Ascending aorta (tissue), 2 donors: ENCODE measurements at places on chromosomes 13 and 19. TPM values are rescaled to one million over a fixed set of nuclear protein-coding genes. Genes with fewer than 3 reads are reported as not detected.

MYO16 gene
- total RNA-seq = not detected

- DNase-seq = no peak
- H3K4me1 ChIP-seq = no peaks in the 10 kb centered on the region
- no peak overlapping the region for H3K27ac ChIP-seq
- no peaks in the 10 kb centered on the region for H3K36me3 ChIP-seq
Observed at GRCh38 chr13:41162151-41162550, 29.5 kb upstream of the KBTBD6 start.

GRCh38 chr19:40446263-40446784 lies 2.2 kb upstream of the SERTAD3 start:
- H3K4me3 ChIP-seq = no peak overlapping the region
- no peaks in the 10 kb centered on the region for H3K27me3 ChIP-seq
- H3K27ac ChIP-seq = no peak overlapping the region
- H3K36me3 ChIP-seq = peaks cover 24% of the 10 kb centered on the region
- no peak for DNase-seq

DNA sequence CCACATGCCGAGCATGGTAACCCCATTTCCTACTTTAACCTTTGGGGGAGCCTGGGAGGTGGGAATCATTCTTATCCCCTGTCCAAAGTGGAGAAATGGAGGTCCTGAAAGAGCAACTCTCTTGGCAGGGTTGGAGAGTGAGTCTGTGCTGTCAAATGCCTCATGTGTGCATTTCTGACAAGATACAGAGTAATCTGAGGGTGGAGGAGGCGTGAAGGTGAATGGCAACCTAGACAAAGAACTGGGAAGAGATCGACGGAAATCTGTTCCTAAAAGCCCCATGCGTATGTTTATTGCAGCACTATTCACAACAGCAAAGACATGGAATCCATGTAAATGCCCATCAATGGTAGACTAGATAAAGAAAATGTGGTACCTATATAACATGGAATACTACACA lies 63.8 kb upstream of the USP29 start:
- no peaks in the 10 kb centered on the region for H3K4me1 ChIP-seq
- H3K36me3 ChIP-seq = no peaks in the 10 kb centered on the region
- no peaks in the 10 kb centered on the region for H3K27me3 ChIP-seq
- H3K27ac ChIP-seq = no peak overlapping the region

DNA sequence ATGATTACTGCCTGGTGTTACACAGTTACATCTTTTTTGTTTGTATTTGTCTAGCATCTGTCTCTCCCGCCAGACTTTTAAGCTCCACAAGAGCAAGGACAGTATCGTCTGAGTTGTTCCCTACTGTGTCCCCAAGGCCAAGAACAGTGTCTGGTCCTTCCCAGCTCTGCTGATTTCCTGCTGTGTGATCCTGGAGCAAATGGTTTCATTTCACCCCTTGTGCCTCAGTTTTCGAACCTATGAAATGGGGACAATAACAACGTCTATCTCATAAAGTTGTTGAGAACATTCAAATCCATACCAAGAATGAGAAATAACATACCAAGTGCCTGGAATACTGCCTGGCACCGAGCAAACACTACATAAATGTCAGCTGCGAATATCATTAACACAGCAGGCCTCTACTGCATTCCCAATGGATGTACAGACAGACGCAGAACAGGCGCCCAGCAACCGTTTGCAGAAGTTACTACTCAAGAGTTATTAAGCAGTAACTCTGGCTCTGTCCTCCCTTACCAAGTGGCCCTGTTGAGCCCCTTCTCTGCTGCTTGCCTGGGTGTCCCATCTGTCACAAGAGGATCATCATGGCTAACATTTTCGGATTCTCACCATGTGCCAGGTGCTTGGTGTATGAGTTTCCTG lies 11.4 kb downstream of the XRCC1 start:
- H3K27me3 ChIP-seq = no peaks in the 10 kb centered on the region
- H3K36me3 ChIP-seq = peaks cover 12% of the 10 kb centered on the region
- DNase-seq = no peak

- no peak overlapping the region for H3K4me3 ChIP-seq
- no peaks in the 10 kb centered on the region for H3K27me3 ChIP-seq
- peaks cover 16% of the 10 kb centered on the region for H3K4me1 ChIP-seq
- no peak for DNase-seq
Observed at GRCh38 chr13:74206061-74206561, 71.9 kb upstream of the KLF12 start.

CFAP97D2 gene
- total RNA-seq = not detected

- no peak overlapping the region for H3K27ac ChIP-seq
- no peaks in the 10 kb centered on the region for H3K36me3 ChIP-seq
- peaks cover 6% of the 10 kb centered on the region for H3K4me1 ChIP-seq
- no peak for DNase-seq
Observed at GRCh38 chr13:98976338-98976737, 1.5 kb downstream of the DOCK9 start.

DNA sequence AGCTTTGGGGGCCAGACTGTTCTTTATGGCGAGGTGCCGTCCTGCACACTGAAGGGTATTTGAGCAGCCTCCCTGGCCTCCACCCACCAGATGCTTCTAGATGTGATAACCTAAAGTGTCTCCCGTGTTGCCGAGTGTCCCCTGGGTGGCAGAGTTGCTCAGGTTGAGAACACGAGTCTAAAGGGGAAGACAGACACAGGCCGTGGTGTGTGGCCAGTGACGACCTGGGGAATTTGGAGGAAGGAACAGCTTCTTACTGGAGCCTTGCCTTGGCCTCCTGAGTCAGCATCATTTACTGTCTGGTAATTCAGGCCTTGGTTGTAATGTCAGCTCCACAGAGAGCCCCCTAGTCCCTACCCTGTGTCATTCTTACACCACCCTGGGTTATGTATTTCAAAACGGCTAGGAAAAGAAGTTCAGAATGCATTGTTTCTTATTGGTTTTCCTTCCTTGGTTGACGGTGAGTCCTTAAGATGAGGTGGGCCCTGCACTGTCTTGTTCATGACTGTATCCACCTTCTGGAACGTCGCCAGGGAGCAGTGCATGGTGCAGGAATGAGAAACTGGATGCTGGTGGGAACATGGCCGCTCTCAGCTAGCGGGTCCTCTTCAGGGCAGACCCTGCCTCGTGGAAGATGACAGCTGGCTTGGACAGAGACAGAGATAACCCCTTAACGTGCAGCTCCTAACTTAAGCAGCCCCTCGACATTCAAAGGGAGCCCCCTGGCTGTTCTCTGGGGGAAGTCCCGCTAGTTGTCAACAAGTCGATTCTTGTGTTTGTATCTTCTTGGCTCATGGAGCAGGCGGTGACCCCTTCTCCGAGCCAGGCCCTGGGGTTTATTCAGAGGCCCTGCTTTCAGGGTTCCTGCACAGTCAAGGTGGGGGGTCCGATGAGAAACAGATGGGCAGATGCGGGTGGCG lies 7.2 kb downstream of the SIN3B start:
- H3K27me3 ChIP-seq = no peaks in the 10 kb centered on the region
- no peak overlapping the region for H3K27ac ChIP-seq
- no peak for DNase-seq
- H3K36me3 ChIP-seq = peaks cover 88% of the 10 kb centered on the region

- H3K4me3 ChIP-seq = peak overlapping the region; percentile 74
- H3K4me1 ChIP-seq = peaks cover 43% of the 10 kb centered on the region
- no peak for DNase-seq
- peak overlapping the region; percentile 99 for H3K27ac ChIP-seq
Observed at GRCh38 chr19:3608079-3608641, 1.5 kb upstream of the TBXA2R start.

GGACT gene
- total RNA-seq = 1.2 TPM

DNA sequence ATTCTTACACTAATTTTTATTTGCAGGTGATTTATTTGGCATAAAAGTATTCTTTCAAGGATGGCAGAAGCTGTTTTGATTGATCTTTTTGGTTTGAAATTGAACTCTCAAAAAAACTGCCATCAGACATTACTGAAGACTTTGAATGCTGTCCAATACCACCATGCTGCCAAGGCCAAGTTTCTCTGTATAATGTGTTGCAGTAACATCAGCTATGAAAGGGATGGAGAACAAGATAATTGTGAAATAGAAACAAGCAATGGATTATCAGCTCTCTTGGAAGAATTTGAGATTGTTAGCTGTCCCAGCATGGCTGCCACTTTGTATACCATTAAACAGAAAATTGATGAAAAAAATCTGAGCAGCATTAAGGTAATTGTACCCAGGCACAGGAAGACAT lies 1.2 kb downstream of the LACC1 start:
- no peak overlapping the region for H3K27ac ChIP-seq
- DNase-seq = no peak
- no peak overlapping the region for H3K4me3 ChIP-seq
